Calu3 (cell line): ENCODE measurements at places on chromosomes 2 and 18. TPM values are rescaled to one million over a fixed set of nuclear protein-coding genes. Genes with fewer than 3 reads are reported as not detected.

- peaks cover 7% of the 10 kb centered on the region for H3K36me3 ChIP-seq
- no peaks in the 10 kb centered on the region for H3K4me1 ChIP-seq
- no peak overlapping the region for H3K4me3 ChIP-seq
- no peak overlapping the region for H3K27ac ChIP-seq
Measured at GRCh38 chr2:232349546-232349945, 29.0 kb upstream of the ALPP start.

DNA sequence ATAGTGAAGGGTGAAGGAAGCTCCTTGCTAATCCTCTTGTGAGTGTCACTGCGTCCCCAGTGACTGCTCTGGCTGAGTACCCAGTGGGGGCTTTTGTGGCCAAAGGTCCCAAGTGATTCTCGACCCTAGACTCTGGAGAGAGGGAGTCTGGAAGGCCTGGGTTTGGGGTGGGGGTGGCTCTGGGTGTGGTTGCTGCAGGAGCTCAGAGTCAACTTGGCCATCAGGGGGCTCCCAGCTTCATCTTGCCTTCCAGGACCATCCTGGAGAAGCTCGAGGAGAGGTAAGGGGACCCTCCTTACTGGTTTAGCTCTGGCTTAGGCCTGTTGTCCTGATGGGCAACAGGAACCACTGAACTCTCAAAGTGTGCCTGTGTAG lies 592 bp downstream of the PSD4 start:
- no peak overlapping the region for H3K4me3 ChIP-seq
- H3K27me3 ChIP-seq: no peaks in the 10 kb centered on the region
- no peaks in the 10 kb centered on the region for H3K4me1 ChIP-seq

GRCh38 chr18:31093294-31093693 lies 8.9 kb downstream of the DSC2 start:
- DNase-seq: no peak
- no peak overlapping the region for H3K27ac ChIP-seq

DNA sequence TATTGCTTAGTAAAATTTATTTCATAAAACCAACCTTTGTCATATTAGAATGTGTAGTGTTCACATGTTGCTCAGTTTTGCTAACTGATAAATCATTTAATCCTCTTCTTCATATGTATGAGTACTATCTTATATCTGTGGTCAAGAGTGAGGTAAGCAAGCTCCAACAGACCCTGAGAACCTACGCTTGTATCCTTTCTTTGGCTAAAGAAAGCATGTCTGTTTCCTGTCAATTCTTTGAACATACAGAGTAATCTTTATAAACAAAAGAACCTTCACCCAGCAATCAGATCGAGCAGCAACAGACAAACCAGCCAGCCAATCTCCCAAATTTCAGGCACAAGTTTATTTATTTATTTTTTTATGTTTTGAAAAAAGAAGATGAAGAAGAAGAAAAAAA lies 6.4 kb downstream of the ADCYAP1 start:
- no peak overlapping the region for H3K27ac ChIP-seq
- peaks cover 30% of the 10 kb centered on the region for H3K27me3 ChIP-seq
- DNase-seq: no peak
- H3K4me3 ChIP-seq: no peak overlapping the region
- H3K4me1 ChIP-seq: no peaks in the 10 kb centered on the region

DNA sequence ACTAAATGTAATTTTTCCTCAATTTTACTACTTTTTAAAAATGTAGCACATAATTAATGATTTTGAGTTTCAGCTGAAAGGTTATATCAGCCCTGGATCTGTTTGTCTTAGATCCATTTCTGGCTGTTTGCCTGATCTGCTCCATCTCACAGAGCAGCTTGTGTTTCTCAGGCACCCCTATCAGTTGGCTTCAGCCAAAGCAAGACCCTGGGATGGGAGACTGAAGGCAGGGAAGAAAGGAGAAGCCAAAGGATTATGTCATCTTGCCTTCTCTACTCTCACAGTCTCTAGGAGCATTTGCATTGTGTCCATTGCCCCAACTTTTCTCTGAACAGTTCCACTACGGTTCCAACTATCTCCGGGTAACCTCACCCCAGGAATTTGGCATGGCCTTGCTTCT lies 110.5 kb downstream of the CCDC148 start:
- no peaks in the 10 kb centered on the region for H3K27me3 ChIP-seq
- DNase-seq: no peak
- no peaks in the 10 kb centered on the region for H3K36me3 ChIP-seq

Gene MALL
- 51.5 and 72.6 TPM in 2 replicates for total RNA-seq

DNA sequence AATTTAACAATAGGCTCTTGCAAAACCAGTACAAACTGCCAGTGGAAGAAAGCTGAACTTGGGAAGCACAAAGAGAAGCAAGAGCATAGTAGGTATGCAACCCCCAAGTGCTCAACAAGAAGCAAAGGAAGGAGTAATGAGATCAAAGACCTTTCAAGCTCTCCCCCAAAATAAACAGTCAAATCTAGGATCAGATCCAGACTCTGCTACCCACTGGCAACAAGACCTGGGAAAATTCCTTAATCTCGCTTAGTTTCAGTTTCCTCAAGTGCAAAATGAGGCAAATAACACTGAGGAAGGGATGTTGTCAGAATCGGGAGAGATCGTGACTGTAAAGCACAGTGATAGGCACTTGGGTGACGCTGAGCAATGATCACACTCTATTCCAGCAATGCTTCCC lies 329.2 kb downstream of the TNS1 start:
- H3K36me3 ChIP-seq: no peaks in the 10 kb centered on the region
- peaks cover 9% of the 10 kb centered on the region for H3K4me1 ChIP-seq
- DNase-seq: no peak

Gene PDE1A
- 0.26 and 0.49 TPM in 2 replicates for total RNA-seq

Gene NEUROD1
- not detected in 2 replicates for total RNA-seq

- no peak overlapping the region for H3K27ac ChIP-seq
- no peaks in the 10 kb centered on the region for H3K27me3 ChIP-seq
- peaks cover 68% of the 10 kb centered on the region for H3K4me1 ChIP-seq
Measured at GRCh38 chr2:9276074-9276473, 69.5 kb downstream of the ASAP2 start.

DNA sequence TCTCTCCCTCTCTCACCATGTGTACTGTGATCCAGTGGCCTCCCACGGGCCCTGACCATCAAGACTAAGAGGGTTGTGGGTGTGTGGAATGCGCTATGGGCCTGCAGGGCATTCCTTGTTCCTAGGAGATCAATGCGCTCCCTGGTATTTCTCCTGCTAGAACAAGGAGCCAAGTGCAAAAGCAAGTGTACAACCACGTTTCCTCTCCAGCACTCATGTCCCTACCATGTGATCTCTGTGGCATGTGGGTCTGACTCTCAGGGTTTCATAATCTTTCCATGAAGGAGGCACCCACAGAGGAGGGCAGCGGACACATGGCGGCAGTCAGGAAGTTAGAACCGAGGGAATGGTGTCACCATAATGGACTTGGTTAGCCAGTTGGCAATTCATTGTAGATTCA lies 91.4 kb downstream of the MAPK4 start:
- no peak overlapping the region for H3K4me3 ChIP-seq
- DNase-seq: no peak
- peaks cover 66% of the 10 kb centered on the region for H3K27me3 ChIP-seq

GRCh38 chr18:10928772-10929373 lies 220.5 kb downstream of the PIEZO2 start:
- H3K27ac ChIP-seq: no peak overlapping the region
- no peak for DNase-seq
- H3K27me3 ChIP-seq: no peaks in the 10 kb centered on the region
- H3K4me1 ChIP-seq: peaks cover 26% of the 10 kb centered on the region

- no peaks in the 10 kb centered on the region for H3K27me3 ChIP-seq
- H3K36me3 ChIP-seq: no peaks in the 10 kb centered on the region
- no peak for DNase-seq
- no peak overlapping the region for H3K27ac ChIP-seq
- H3K4me3 ChIP-seq: no peak overlapping the region
- no peaks in the 10 kb centered on the region for H3K4me1 ChIP-seq
Measured at GRCh38 chr2:46562451-46562840, 83.1 kb downstream of the TMEM247 start.

Gene CYP1B1
- total RNA-seq: 34.4 and 36.5 TPM in 2 replicates

Gene FOXI3
- total RNA-seq: not detected in 2 replicates

DNA sequence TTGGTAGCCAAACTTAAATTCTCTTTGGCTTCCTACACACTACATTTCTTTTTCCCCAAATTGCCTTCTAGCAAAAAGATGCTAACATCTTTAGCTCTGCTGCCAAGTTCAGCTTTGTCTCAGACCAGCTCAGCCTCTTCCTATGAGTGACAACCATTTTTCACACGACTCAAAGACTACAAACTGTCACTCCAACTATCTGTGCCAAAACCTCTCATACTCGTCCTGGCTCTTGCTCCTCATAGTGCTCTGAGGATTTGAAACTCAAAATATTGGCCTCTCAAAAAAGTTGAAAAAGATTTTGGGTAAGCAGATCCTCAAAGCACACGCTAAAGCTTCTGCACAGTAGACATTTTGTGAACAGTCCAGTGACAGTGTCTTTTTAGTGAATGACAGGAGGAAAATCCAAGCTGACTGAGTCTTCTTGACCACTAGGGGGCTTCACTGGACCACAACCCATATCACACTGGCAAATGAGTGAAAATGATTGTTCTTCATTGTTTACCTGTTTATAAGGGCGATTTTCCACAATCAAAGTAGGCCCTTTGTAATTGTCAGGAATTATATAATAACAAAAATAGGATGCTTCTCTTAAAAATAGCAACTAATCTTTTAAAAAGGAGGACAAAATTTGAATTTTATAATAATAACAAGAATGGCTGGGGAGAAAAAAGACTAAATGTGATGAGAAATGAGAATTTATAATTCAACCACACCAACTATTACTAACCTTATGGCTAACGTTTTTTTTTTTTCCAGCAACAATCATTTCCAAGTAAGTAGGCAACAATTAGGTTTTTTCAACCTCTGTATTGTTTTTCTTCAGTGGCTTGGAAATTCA lies 85.5 kb upstream of the PGAP1 start:
- H3K36me3 ChIP-seq: no peaks in the 10 kb centered on the region
- H3K4me3 ChIP-seq: no peak overlapping the region
- DNase-seq: peak; percentile 24
- no peaks in the 10 kb centered on the region for H3K27me3 ChIP-seq
- no peak overlapping the region for H3K27ac ChIP-seq
- H3K4me1 ChIP-seq: peaks cover 8% of the 10 kb centered on the region

- no peaks in the 10 kb centered on the region for H3K27me3 ChIP-seq
- H3K36me3 ChIP-seq: no peaks in the 10 kb centered on the region
- no peaks in the 10 kb centered on the region for H3K4me1 ChIP-seq
- DNase-seq: no peak
Measured at GRCh38 chr2:21543630-21544029, 419.9 kb downstream of the TDRD15 start.

Gene VIL1
- 9.0 and 16.4 TPM in 2 replicates for total RNA-seq

DNA sequence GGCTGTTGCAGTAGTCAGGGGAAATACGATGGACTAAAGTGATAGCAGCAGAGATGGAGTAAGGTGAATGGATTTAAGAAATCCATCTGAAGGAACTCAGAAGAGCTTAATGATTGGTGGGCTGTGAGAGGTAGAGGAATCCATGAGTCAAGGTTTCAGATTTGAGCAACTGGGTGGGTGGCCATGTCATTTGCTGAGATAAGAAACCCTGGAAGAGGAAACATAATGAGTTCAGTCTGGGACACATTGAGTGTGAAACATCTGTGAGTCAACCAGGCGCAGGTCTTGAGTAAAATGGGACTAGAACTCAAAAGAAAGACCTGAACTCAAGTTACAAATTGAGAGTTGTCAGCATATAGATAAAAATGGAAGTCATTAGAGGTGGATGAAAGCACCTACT lies 19.7 kb upstream of the ASNSD1 start:
- no peaks in the 10 kb centered on the region for H3K36me3 ChIP-seq
- no peak overlapping the region for H3K27ac ChIP-seq
- no peak overlapping the region for H3K4me3 ChIP-seq
- H3K27me3 ChIP-seq: no peaks in the 10 kb centered on the region

DNA sequence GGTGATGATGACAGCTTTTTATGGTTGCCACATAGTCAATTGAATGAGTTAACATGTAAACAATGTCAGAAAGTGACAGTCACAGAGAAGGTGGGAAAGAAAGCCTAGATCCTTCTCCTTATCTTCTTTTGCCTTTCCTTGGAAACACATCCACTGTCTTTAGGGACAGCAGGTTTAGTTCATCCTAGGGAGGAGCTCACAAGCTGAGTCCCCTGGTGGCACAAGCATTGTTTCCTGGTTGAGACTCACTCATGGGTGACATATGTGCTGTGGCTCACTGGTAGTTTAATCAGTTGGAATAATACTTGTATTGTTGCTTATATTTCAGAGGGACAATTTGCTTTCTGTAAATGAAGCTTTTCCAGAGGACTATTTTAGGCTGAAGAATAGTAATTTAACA lies 598.5 kb downstream of the CNTNAP5 start:
- no peak overlapping the region for H3K4me3 ChIP-seq
- DNase-seq: no peak
- H3K27me3 ChIP-seq: no peaks in the 10 kb centered on the region
- H3K4me1 ChIP-seq: no peaks in the 10 kb centered on the region
- H3K27ac ChIP-seq: no peak overlapping the region
- H3K36me3 ChIP-seq: no peaks in the 10 kb centered on the region

Gene IL37
- total RNA-seq: 1.9 and 2.0 TPM in 2 replicates

GRCh38 chr2:21449881-21450280 lies 326.1 kb downstream of the TDRD15 start:
- no peak overlapping the region for H3K27ac ChIP-seq
- no peak overlapping the region for H3K4me3 ChIP-seq
- no peaks in the 10 kb centered on the region for H3K4me1 ChIP-seq
- H3K36me3 ChIP-seq: no peaks in the 10 kb centered on the region
- no peak for DNase-seq
- no peaks in the 10 kb centered on the region for H3K27me3 ChIP-seq

- H3K4me1 ChIP-seq: no peaks in the 10 kb centered on the region
- DNase-seq: no peak
- H3K27me3 ChIP-seq: no peaks in the 10 kb centered on the region
- H3K27ac ChIP-seq: no peak overlapping the region
Measured at GRCh38 chr2:205998583-205998982, 87.4 kb downstream of the INO80D start.

- H3K27me3 ChIP-seq: no peaks in the 10 kb centered on the region
- no peaks in the 10 kb centered on the region for H3K4me1 ChIP-seq
- DNase-seq: no peak
- H3K27ac ChIP-seq: no peak overlapping the region
- no peaks in the 10 kb centered on the region for H3K36me3 ChIP-seq
- no peak overlapping the region for H3K4me3 ChIP-seq
Measured at GRCh38 chr2:23571527-23572282, 186.7 kb downstream of the KLHL29 start.

Gene NPPC
- total RNA-seq: not detected in 2 replicates

Gene SLC5A7
- not detected in 2 replicates for total RNA-seq

DNA sequence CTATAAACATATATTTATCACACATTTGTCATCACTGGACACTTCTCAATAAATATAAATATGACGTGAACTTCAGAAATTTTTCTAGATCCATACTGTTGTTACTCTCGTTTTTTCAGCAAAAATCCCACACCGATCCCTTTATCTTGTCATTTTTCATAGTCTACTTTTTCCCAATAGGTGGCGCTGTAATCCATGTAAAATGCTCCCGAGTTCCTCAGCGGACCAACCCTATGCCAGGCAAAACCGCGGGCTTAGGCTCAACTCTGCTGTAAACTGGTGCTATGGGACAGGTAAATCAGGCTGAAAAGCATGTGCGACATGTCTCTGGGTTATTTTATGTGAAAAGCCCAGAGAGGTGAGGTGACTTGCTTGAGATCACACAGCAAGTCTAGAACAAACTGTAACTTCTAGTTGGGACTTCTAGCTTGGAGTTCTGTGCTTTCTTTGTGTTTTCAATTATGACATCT lies 104.0 kb downstream of the COBLL1 start:
- no peak overlapping the region for H3K4me3 ChIP-seq
- H3K36me3 ChIP-seq: peaks cover 5% of the 10 kb centered on the region

GRCh38 chr2:19178175-19178574 lies 180.2 kb downstream of the OSR1 start:
- no peaks in the 10 kb centered on the region for H3K27me3 ChIP-seq
- H3K4me1 ChIP-seq: no peaks in the 10 kb centered on the region
- H3K4me3 ChIP-seq: no peak overlapping the region
- DNase-seq: no peak
- no peaks in the 10 kb centered on the region for H3K36me3 ChIP-seq
- H3K27ac ChIP-seq: no peak overlapping the region
